GF-D8 (cell line): ENCODE measurements at places on chromosomes 2 and 18.

DNA sequence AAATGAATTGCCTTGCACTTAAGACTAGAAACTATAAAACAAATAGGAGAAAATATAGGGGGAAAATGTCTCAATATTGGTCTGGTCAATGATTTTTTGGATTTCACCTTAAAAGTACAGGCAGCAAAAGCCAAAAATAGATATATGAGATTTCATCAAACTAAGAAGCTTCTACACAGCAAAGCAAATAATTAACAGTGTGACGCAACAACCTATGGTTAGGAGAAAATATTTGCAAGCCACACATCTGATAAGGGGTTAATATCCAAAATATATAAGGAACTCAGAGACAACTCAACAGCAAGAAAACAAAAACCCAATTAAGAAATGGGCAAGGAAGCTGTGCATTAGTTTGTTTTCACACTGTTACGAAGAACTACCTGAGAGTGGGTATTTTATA lies 89.1 kb downstream of the MAIP1 start:
- DNase-seq: no peak

DNA sequence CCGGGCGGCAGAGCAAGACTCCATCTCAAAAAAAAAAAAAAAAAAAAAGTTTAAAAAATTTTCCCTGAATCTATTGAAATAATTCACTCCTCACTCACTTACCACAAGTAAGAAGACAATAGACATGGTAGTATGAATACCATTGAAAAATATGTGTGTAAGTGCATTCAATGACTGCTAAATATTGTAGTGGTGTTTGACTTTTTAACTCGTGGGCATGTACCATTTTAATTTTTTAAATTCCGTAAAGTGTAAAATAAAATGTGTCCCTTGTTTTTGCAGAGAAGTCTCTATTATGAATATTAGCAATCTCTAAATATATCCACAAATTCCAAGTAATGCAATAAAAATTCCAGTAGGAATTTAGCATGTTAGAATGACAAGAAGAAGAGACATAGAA lies 134.1 kb downstream of the COPS8 start:
- no peak for DNase-seq

- no peak for DNase-seq
These were observed 712.8 kb downstream of the SOCS6 start for GRCh38 chr18:71001597-71001996.

DNA sequence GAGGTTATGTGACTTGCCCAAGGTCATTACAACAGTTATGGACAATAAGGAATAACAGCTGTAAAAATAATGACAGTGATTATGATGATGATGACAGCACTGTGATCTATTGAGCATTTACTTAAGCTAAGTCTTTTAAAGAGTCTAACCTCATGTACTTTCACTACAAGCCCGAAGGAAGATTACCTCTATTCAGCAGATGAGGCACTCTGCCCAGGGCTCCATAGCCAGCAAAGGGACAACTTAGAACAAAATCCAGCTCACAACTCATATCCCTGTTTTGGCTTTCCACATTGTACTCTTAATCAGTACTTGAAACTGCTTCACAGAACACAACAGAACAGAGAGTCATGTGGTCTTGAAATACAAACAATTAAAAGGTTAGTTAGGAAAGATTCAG lies 290.2 kb downstream of the ZNF385B start:
- DNase-seq: no peak

DNA sequence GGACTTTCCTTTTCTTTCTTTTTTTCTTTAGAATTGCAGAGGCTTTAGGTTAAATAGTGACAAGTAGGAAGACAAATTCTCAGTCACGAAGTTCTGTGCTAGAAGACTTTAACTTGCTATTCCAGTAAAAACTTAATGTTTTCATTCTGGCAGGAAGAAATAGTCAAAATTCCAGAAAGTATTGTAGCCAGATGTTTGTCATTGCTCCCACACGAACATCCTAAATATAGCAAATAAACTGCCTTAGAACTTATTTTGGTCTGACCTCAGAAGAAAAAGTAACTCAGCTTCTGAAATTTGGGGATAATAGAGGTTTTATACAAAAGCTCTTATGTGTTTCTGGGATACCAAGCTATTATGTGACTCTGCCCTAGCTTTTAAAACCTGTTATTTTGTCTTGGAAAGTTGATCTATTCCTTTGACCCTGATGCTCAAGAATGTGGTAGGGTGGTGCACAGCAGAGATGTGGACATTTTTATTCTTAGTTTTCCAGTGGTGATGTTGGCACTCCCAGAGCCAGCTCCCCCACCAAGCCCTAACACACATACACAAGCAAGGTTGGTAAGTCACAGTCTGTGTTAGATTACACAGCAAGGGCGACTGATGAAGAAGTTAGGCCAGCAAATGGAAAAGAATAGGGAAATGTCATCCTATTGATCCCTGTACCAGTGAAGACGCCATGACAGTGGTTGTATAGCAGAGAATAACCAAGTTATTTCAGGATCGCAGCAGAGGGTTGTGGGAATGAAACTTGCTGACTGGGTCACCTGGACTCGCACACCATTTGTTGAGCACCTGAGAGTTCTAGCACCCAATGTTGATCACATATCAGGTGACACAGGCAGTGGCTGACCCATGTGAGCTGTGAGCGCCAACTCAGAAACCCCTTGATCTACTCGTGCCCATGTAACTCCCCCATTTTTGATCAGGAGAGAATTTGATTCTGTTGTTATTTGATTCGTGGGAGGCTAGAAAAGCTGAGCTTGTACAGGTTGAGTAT lies 23.7 kb downstream of the FARP2 start:
- no peak for DNase-seq

- DNase-seq: no peak
These were observed 135.1 kb upstream of the GPC1 start for GRCh38 chr2:240300261-240300821.

- DNase-seq: no peak
These were observed 6.5 kb upstream of the MTERF4 start for GRCh38 chr2:241108271-241109209.

DNA sequence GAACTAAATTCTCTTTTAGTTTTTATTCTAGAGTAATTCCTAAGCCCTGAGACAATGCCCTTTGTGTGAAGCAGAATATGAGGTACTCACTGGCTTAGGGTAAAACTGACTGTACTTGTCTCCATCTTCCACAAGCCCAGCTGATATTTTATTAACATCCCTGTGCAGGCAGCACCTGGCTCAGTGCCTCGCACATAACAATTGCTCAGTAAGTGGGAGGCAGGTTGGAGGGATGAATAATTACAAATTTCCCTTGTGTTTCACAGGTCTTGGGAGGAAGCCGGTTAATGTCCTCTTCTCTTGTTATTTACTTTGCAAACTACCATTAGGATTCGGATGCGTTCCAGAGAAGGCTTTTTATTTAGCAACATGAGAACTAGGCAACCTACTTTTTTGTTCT lies 249.8 kb upstream of the FSHR start:
- no peak for DNase-seq

DNA sequence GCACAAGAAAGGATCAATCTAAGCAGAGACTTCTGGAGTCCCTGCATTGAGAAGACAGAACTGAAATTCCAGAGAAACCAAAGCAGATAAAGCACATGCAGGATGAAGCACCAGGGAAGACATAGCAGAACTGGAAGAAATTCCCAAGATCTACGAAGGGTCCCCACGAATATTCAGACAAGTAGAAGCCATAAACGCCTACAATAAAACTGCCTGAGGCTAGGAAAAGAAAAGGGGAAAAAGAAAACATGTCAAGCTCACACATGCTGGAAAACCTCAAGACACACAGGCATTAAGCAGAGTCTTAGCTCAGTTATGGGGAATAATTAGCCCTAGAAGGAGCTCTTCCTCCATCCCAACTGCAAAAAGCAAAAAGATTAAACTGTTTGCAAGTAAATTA lies 171.2 kb downstream of the NBAS start:
- no peak for DNase-seq

DNA sequence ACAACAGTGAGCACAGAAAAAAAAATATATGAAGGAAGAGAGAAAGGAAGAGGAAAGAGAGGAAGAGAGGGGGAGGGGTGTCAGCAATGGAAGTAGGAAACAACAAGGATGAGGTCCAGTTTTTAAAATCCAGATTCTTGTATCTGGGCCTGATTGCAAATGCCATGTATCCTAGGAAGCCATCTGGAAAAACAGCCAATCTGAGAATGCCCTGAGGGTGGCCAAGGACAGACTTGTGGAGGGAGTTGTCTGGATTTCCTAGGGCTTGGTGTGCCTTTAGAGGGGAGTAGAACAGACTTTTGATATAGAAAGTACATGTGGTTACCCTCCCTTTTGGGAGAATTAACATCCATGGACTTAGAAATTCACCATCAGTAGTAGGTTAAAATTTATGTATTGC lies 47.1 kb downstream of the PRKCE start:
- no peak for DNase-seq

GRCh38 chr2:6557737-6558136 lies 308.0 kb downstream of the CMPK2 start:
- no peak for DNase-seq

DNA sequence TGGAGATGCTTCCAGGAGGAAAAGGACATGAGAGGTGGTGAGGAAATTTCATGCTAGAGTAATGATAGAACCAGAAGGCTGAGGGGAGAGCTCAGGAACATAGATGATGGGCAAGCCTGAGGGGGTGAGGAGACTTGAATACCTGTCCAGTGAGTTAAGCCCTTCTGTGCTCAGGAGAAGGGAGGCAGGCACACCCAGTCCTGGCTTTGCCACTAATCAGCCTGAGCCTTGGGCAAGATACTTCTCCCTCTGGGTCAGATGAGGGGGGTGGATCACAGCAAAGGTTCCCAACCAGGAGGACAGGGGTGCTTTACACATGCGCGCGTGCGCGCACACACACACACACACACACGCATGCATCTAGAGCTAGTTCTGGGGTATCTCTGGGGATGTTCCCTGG lies 151.6 kb upstream of the MSH6 start:
- DNase-seq: no peak

- DNase-seq: no peak
These were observed 391.0 kb downstream of the CDH2 start for GRCh38 chr18:27785815-27786471.

- DNase-seq: no peak
These were observed 59.2 kb downstream of the ADI1 start for GRCh38 chr2:3460156-3460555.

DNA sequence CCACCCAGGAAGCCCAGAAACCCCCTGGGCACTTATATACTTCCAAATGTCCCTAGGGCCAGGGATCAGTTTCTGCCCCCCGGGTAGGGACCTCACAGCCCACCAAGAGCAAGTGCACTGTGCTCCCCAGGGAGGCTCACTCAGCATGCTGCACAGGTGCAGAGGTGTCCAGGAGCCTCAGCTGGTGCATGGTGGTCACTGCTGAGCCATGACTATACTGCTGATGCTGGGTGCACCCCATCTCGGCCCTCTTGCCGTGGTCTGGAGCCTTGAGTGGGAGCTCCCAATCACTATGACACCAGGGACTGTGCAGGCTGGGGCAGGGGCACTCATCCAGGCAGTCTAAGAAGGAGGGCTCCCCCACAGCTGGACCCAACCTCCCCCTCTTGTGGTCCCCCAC lies 617.8 kb upstream of the RAB6C start:
- no peak for DNase-seq

- DNase-seq: no peak
These were observed 57.0 kb downstream of the CIB4 start for GRCh38 chr2:26584191-26584590.

DNA sequence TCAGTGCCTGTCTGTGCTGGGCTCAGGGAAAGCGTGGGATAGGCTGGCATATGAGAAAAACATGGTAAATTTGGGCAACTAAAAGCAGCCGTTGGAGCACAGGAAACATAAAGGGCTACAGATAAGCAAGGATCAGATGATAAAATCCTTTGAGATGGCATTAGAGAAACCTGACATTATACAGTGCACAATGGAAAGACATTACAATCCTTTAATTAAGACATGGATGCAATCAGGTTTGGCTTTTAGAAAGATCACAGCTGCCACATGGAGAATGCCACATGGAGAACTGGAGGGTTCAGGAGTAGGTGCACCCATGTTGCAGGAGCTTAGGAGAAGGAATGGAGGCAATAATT lies 117.3 kb downstream of the CDC42EP3 start:
- peak; percentile 66 for DNase-seq

GRCh38 chr2:200243441-200243840 lies 63.1 kb upstream of the SPATS2L start:
- no peak for DNase-seq

DNA sequence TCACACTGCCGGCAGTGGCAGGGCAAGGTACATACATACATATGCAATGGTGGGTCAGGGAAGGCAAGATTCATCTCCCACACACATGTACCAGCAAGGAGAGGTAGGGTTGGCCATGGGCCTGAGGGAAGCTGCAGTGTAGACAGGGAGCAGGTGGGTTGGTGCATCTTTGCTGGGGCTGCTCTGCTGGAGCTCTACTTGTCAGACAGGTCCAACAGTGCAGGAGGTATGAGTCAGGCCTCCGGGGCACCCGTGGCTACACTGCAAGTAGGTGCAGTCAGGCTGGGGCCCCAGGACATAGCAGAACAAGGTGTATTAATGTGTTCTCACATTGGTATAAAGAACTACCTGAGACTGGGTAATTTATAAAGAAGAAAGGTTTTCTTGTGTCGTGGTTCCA lies 281.1 kb upstream of the COL3A1 start:
- no peak for DNase-seq

- no peak for DNase-seq
These were observed 94.4 kb upstream of the LDAH start for GRCh38 chr2:20917287-20917660.

GRCh38 chr18:59049721-59050660 lies 89.7 kb upstream of the SEC11C start:
- no peak for DNase-seq

- DNase-seq: no peak
These were observed 2.3 kb downstream of the CETN1 start for GRCh38 chr18:582465-582864.

GRCh38 chr2:167814881-167815718 lies 432.3 kb downstream of the STK39 start:
- DNase-seq: no peak

- DNase-seq: no peak
These were observed 2.0 kb upstream of the MYO1B start for GRCh38 chr2:191243154-191243553.

DNA sequence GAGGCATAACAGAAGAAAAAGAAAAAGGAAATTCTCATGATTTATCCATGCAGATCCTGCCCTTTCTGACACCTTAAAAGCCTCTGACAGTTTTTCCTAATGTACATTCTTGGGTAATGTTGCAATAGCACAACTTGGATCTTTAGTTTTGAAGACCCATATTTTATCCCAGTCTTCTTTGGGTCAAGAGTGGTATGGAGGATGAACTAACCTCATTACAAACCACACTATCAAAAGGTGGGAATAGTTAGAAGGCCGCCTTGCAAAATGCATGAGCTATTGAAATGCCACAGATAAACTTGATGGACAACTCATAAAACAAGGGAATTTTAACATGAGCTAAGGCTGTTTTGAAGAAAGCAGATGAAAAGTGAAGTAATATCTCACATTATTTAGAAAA lies 1479.8 kb upstream of the ACVR2A start:
- no peak for DNase-seq

GRCh38 chr2:17160594-17160993 lies 357.6 kb downstream of the RAD51AP2 start:
- DNase-seq: no peak

GRCh38 chr2:185227391-185227790 lies 511.2 kb upstream of the FSIP2 start:
- no peak for DNase-seq

GRCh38 chr2:222057347-222058073 lies 241.3 kb downstream of the PAX3 start:
- DNase-seq: no peak
